ENCODE measurements at places on chromosomes 13 and 19.

- DNase-seq, result peak; percentile 42
Measured at GRCh38 chr13:84399320-84400085, 517.2 kb upstream of the SLITRK1 start.

- DNase-seq, result no peak
Measured at GRCh38 chr19:30214651-30215051, 157.5 kb upstream of the ZNF536 start.

GRCh38 chr19:3509566-3509989 lies 3.5 kb downstream of the FZR1 start:
- peak; percentile 92 for DNase-seq

DNA sequence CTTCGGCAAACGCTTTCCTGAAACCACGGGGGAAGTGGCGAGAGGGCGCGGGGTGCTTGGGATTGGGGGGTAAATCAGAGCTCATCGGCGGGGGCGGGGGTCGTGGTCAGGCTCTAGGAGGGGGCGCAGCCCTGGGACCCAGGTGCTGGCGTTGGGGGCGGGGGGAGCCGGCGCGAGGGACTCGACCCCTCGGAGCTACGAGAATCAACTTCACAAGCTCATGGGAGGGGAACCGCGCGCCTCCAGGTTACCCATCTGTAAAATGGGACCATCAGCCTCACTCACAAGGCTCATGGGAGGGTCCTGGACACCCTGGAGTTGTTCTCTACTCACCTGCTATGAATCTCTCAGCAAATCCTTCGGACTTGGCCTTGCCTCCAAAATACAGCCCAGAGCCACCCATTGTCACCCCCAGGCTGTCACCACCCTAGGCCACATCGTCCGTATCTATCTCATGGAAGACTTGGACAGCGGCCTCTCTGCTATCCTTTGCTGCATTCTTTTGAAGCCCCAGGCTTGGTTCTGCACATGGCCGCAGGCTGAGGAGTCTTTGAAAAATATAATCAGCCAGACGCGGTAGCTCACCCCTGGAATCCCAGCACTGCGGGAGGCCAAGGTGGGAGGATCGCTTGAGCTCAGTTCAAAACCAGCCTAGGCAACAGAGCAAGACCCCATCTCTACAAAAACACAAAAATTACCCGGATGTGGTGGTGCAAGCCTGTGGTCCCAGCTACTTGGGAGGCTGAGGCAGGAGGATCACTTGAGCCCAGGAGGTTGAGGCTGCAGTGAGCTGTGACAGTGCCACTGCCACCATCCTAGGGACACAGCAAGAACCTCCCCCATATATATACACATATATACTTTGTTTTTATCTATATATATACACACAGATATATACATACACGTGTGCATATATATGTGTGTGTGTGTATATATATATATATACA lies 939 bp upstream of the RANBP3 start:
- DNase-seq, result no peak

- DNase-seq, result no peak
Measured at GRCh38 chr13:109431217-109431616, 355.2 kb downstream of the IRS2 start.

DNA sequence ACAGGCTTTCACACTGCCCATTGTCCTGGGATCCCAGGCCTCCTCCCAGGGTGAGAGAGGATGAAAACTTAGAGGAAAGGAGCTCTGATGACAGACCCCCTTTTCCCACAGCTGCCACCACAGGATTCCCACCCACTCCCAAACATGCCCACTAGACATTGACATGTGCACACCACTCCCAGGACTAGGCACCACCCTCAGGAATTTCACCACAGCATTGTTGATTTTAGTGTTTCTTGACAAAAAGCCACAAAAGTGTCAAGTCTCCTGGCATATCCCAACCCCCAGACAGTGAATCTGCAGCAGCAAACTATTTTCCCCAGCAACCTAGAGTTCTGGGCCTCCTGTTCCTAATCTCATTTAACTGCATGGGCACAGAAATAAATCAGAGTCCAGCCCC lies 10.1 kb downstream of the ZNF714 start:
- peak; percentile 77 for DNase-seq

DNA sequence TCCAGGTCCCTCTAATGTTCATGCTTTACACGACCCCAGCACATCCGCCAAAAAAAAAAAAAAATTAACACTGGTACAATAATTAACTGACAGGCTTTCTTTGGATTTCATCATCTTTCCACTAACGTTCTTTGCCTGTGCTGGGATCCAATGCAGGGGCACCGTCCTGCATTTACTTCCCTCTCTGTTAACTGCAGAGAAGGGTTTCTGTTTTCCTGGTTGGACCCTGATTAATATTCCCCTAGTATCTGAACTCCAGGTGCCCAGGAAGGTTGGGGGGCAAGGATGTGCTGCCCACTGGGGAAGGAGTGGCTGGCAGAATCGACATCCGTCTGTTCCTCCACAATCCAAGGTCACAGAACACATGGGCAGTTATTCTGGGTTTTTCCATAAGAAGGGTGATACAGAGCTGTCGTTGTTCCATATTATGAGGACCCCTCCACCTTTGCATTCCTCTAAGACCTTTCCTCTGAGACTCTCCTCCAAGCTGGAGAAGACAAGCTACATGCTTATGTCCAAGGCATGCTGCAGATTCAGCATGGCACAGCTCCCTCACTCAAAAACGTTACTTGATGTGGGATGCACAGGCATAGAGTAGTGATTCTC lies 4.5 kb upstream of the LAIR1 start:
- DNase-seq, result no peak

- no peak for DNase-seq
Measured at GRCh38 chr13:33263976-33264619, 21.5 kb downstream of the STARD13 start.

GRCh38 chr13:102845630-102846260 lies at the start of gene ERCC5:
Gene ERCC5, plus strand, starts transcription at chr13:102846032. Its CDS starts 235 bp downstream, at chr13:102846267.
- peak; percentile 98 for DNase-seq

- peak; percentile 52 for DNase-seq
Measured at GRCh38 chr13:105655046-105655445, 880.4 kb downstream of the EFNB2 start.

DNA sequence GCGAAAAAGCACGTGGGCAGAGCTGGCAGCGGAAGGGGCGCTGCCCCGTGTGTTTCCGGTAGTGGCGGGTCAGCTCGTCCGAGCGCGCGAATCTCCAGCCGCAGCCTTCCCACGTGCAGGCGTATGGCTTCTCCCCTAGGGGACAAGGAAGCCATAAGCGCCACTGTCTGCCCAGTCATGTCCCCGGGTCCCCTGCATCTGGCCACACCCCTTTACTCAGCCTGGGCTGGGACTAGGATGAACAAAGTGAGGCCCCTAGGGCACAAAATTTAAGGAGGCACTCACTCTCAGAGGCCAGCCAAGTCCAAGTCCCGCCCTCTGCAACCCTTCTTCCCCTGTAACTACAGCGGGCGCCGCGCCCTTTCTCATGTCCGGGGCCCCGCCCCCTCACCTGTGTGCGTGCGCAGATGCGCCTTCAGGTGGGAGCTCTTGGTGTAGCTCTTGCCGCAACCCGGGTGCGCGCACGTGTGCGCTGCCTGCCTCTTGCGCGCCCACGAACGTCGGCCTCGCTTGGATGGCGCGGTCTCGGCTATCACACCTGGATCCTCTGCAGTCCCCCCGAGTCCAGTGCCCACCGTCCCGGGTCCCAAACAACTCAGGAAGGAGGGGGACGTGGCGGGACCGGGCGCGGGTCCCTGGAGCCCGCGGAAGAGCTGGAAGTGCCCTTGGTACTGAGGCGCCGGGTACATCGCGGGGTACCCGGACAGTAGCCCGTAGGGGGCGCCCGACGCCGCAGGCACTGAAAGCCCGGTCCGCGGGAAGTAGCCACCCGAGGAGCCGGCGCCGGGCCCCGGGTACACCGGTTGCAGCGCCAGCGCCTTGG lies 1.9 kb downstream of the KLF1 start:
- peak; percentile 69 for DNase-seq
